ENCODE measurements at places on chromosomes 16 and 17.

GRCh38 chr17:6936370-6937028 lies 59.4 kb upstream of the ALOX12 start:
- DNase-seq, result no peak

- DNase-seq, result no peak
Observed at GRCh38 chr16:70715860-70716357, 30.1 kb upstream of the MTSS2 start.

DNA sequence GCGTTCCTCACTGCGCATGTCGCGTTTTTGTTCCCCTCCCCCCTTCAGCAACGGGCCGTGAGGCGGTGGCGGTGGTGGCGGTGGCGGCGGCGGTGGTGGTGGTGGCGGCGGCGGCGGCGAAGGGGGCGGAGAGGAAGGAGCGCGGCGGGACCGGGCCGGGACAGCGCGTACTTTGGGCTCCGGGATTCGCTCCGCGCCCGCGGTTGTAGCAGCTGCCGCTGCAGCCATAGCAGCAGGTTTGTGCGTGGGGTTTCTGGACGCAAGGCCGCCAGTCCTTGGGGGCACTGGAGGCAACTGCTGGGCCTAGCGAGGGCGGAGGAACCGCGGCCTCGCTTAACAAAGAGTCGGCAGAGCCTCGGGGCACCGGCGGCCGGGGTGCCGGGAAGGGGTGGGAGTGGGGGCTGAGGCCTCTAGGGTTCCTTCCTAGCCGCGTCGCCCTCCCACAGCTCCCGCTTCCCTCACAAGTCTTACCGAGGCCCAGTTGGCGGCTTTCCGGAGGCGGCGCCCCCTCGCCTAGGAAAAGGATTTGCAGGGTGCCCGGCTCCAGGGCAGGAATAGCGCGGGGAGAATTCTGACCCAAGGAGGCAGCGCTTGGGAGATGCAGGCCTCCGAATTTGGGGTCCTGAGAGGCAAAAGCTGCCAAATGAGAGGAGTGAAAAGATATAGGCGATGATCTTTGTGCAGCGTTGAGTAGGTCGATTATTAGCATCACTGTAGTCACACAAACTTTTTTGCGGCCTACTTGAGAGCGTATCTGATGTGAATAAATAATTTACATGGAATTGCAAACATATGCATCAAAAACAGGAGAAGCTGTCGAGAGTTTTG lies at the start of gene DDX42:
Gene DDX42 (plus strand): TSS at position 30 of the 828 bp plus-strand sequence. CDS start 12,880 bp downstream, outside the sequence.
- DNase-seq, result peak; percentile 85

DNA sequence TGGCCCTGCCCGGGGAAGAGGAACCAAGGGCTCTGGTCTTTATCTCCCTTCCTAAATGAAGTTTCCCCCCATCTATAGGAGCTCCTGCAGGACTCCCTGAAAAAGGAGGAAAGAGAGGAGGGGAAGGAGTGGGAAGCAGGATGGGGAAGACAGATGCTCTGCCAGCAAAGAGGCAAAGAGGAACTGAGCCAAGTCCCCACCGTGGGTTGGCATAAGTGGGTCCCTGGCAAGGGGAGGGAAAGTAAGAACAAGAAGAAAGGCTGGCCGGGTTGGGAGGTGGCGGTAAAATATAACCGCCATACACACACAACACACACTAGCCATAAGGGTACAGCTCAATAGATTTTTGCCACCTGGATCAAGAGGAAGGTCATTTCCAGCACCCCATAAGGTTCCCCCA lies 6.1 kb upstream of the EIF1 start:
- DNase-seq, result no peak

DNA sequence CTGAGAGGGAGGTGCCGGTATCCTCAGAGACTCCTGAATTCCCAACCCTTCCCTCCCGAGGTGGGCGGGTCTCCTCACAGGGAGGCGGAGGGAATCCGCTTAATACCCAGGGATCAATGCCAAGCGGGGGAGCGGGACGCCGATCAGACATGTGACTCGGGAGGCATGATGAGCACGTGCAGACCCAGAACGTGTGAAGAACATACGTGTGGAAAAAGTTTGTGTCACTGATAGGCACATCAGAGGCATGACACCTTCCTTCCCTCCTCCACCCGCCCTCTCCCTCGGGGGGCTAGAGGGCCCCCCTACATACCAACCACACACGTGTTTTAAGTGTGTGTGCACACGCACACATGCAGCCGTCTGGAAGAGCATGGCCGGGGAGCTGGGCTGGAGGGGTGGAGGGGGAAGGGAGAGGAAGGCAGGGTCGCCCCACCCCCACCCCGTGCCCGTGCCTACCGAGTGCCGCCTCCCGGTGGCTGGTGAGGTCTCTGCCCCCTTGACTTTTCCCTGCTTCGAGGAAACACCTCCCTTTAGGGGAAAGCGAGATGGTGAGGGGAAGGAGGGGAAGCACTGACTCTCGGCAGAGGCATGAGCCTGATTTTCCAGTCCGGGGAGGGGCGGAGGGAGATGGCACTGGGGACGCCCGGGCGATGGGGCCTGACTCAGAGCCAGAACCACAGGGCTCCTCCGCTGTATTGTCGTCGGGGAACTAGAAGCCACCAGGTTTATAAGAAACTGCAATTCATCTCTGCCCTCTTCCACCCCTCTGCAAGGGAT lies 12.1 kb upstream of the TBX21 start:
- peak; percentile 89 for DNase-seq

- DNase-seq, result no peak
Observed at GRCh38 chr16:84315422-84315821, 20.7 kb downstream of the WFDC1 start.

DNA sequence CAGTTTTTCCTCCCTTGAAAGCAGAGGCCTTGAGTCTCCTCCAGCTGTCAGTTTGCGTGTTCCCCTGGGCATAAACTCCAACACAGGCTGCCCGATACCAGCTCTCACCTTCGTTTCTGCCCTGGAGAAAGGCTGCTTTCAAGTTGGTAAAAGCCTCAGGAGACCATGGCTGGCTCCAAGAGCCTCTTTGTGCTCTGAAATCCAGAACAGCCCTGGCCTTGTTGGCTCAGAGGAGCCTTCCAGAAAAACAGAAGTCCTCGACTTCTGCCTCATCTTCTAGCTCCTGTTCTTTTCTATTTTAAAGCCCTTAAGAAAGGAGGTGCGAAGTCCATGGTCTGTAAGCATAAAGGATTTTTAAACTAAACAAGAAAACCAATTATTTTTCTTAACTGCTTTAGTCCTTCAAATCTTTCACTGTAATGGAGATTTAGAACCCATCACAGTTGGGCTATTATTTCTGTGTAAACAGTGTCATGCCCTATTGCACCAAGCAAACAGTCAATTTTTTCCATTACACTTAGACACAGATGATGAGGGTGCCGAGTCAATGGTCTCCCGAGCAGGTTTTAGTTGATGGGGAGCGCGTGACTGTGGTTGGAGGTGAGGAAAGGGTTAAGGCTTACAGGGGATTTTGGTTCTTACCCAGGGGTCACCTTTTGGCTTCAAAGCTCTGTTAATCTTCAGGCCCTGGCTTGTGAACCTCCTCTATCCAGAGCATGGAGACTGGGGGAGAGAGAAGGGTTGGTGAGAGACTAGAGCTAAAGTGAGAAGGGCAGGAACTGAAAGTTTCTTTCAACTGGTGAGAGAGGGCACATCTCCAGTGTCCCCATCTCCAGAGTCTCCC lies 212.8 kb downstream of the MSI2 start:
- DNase-seq, result no peak

- DNase-seq, result no peak
Observed at GRCh38 chr16:1407753-1408152, 6.8 kb downstream of the UNKL start.

DNA sequence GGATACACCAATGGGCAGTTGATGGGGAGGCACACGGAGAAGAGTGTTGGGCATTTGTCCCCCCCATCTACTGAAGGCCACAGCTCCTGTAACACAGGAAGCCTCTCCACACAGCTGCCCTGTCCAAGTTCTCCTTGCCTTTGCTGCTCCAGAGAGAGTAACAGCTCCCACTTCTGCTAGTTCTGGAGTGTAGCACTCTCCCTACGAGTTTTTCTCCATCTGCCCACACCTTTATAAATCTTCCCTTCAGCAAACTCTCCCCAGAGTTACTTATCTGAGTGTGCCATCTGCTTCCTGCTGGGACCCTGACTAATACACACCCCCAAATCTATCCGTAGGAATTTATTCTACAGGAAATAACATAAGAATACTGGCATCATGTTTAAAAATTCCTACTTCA lies 42.6 kb upstream of the ERN1 start:
- DNase-seq, result no peak

DNA sequence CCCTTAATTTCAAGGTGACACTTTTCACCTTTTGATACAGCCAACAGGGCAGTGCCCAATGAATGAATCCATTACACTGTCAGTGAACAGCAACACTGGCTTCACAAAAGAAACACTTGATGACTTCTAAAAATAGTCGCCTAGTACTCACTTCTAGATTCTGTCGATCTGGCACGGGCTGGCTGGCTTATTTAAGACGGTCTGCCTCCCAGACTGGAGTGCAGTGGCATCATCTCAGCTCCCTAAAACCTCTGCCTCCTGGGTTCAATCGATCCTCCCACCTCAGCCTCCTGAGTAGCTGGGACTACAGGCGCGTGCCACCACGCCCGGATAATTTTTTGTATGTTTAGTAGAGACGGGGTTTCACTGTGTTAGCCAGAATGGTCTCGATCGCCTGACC lies 1.9 kb downstream of the NDUFAB1 start:
- no peak for DNase-seq

- no peak for DNase-seq
Observed at GRCh38 chr17:16934836-16935235, 37.1 kb downstream of the TNFRSF13B start.

GRCh38 chr17:2442166-2442565 lies 41.3 kb upstream of the MNT start:
- no peak for DNase-seq

DNA sequence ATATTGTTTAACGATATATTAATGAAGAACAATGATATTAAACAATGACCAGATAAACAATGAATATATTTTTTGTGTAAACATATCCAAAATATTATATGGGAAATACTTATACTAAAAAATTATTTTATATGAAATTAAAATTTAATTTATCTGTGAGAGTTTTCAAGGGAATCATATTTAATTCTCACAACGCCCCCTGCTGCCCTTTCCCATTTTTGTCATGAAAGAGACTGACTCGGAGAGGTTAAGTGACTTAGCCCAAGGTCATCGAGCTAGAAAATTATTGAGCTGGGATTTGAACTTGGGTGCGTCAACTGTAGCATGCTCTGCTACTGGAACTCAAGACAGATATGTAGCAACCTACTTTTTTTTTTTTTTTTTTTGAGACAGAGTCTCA lies 7.2 kb upstream of the MYCBPAP start:
- no peak for DNase-seq

GRCh38 chr16:87278191-87279093 lies 38.8 kb downstream of the C16orf95 start:
- DNase-seq, result no peak

DNA sequence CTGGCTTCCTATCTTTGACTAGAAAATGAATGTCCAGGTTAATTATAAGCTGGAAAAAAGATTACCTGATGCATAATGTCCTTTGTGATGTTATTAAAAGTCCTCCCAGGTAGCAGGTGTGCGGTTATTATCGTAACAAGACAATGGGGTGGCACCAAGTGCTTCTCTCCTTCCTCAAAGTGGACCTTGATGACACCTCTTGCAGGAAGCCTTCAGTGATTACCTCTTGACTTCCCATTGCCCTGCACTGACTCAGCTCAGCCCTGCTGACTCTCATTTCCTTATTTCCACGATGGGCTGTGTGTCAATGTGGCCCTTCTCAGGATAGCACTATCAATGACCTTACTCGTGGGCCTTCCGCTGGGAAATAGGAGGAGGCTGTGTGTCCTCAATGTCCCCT lies 477.4 kb upstream of the CCL2 start:
- DNase-seq, result no peak

- DNase-seq, result no peak
Observed at GRCh38 chr16:27303256-27304100, 10.3 kb upstream of the IL4R start.

- no peak for DNase-seq
Observed at GRCh38 chr17:17710728-17711541, 29.7 kb downstream of the RAI1 start.

DNA sequence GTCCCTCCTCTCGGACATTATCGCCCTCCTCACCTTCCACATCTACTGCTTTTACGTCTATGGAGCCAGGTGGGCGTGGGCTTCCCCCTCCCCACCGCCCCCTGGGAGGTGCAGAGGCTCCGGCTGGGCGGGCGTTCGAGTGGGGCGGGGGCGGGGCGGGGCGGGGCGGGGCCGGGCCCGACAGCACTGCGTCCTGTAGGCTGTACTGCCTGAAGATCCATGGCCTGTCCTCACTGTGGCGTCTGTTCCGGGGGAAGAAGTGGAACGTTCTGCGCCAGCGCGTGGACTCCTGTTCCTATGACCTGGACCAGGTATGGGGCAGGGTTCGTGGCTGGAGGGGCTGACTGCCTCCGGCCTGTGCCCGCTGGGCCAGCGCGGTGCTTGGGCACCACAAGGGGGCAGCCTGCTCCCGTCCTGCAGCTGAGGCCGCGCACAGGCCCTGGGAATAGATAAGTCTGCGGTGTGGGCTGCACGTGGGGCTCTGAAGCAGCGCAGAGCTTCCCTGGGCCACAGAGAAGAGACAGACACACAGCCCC lies 9.2 kb downstream of the PIGQ start:
- DNase-seq, result no peak

DNA sequence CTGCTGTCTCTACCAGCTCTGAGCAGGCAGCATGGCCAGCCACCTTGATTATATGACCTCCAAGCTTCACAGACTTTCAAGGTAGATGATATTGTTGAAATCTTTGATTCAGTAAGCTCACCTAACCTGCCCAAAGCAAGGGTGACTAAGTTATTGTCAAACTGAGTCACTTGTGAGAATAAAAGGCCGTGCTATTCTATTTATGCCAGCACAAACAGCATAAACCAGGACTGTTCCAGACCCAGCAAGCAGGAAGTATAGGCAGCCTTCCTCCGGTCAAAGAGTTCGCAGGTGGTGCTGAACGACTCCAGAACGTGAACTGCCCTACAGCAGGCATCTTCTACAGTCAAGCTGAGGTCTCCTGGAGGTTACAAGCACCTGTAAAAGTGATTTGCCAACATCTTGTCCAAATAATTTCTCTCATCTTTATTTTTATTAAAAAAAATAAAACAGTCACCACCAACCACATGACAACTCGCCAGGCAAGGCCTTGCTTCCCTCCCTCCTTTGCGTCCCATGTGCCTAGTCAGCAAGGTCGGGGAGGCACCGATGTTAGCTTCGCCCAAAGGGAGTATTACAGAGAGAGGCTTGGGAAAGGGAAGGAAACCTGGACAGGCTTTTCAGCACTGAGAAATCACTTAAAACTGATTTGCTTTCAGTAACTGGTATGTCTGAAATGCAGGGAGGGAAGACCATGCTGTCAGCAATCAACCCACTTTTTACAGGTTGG lies 10.8 kb downstream of the ARL2BP start:
- no peak for DNase-seq

DNA sequence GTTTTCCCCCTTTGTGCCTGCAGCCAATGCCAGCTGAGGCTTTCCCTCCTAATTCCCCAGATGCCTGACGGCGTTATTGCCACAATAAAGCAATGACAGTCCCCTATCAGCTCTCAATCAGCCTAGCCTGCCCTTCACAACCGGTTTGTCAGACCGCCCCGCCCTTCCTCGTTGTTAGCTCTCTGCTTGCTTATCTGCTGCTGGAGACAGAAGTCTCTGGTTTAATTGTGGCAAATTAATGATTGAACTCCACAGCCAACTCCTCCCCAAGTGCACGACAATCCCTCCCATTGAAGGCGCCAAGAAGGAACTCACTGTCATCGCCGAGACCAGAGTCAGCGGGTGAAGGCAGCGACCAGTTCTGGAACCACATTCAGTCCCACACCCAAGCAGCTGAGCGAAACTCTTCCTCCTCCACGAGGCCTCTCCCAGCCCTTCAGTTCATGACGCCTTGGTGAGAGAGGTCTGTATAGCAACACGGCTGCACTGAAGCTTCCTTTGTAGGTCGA lies 474.4 kb downstream of the SLC39A11 start:
- DNase-seq, result no peak

All from stimulated activated CD4-positive, alpha-beta T cell treated with anti-CD3 and anti-CD28 coated beads, TNF-alpha, amount 100 ng/mL, for 1 hour (primary cell).